ENCODE measurements at places on chromosomes 5 and 9.

- DNase-seq: no peak
These were observed 21.8 kb upstream of the FKTN start for GRCh38 chr9:105535920-105536668.

GRCh38 chr9:116506685-116507084 is 180.4 kb upstream of the TRIM32 start:
- no peak for DNase-seq

GRCh38 chr5:103414604-103415003 is 148.0 kb downstream of the NUDT12 start:
- no peak for DNase-seq

- no peak for DNase-seq
These were observed 424.0 kb upstream of the BRINP1 start for GRCh38 chr9:119793218-119793617.

DNA sequence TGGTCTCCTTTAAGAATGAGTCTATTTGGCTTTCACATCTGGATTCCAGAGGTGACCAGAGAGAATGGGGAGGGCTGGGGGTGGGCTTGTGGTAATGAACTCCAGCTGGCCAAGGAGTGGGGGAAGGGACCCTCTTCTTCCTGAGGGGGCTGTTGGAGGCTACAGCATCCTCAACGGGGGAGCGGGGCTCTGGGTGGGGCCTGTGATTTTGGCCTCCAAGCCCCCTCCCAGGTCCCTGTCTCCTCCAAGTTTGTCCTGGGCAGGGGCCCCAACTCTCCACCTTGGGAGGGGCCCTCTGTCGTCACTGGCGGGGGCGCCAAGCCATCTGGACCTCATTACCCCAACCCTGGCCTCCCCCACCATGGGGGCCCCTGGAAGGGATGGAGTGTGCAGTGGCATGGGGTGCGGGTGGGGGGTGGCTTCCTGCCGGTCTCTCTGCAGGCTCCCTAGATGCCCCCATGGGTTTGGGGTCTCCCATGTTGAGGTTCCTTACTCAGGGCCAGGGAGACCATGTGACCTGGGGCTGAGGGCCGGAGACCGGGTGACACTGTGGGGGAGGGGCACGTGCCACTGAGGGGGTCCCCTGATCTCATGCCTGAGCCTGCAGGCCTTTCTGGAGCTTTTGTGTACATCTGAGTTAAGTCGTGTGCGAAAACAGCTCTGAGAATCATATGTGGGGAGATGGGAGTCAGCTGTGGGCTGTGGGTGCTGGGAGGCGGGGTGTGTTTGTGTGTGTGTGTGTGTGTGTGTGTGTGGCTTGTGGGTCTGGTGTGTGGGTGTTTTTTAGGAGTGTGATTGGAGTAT is 32.4 kb downstream of the GOLGA2 start:
- no peak for DNase-seq

DNA sequence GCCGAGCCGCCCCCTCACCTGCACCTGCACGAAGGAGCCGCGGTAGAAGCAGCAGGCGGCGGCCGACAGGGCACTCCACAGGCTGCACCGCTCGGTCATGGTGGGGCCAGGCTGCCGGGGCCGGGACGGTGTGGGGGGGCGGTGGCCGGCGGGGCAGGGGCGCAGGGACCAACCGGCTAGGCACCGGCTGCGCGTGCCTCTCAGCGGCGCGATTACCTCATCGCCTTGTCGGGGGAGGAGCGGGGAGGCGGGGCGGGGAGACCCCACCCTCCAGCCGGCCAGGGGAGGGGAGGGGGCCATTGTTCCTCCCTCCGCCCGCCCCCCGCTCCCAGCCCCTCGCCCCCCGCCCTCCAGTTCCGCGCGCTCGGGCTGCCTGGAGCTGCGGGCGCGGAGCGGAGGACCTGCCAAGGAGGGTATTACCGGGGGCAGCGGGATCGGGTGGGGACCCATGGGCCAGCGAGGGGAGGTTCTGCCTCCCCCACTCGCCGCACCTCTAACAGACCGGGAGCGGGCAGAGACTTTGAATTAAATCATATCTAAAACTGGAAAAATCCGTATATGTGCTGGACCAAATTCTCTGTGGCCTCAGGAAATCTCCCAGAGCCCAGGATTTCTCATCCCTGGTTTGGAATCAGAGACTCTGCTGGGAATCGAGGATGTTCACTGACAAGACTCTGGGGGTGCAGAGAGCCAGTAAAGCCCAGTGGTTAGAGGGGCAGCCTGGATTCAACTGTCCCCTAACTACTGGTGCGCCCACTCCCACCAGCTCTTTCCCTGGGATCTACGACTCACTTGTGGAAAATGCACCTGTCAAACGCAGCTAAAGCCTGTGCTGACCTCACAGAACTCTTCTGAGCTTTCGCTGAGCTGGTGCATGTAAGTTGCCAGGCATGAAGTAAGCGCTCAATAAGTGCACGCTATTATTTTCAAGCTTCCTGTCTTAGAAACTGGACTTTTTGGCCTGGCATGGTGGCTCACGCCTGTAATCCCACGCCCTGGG is 20.3 kb upstream of the TOR2A start:
- no peak for DNase-seq

DNA sequence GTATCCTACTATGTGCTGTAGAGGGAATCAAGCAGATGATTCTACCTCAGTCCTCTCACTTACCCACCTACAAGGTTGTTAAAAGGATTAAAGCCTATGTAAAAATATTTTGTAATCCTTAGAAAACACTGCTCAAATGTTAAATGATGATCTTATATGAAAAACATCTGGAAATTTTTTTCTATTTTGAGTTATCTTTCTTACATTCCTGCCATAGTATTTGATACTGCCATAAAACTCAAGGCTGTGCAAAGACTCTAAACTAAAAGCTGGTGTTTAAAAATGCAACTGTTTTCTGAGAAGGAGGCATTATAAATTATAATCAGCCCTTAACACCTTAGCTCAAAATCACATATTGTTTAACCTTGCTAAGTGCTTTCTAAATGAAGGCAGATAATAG is 474.2 kb downstream of the PRELID2 start:
- DNase-seq: no peak
